ENCODE measurements at places on chromosomes 2 and 18. TPM values are rescaled to one million over a fixed set of nuclear protein-coding genes. Genes with fewer than 3 reads are reported as not detected.
A peak's percentile ranks its signal among the peaks of the same experiment; 100 is the strongest.

CNRIP1 gene
- total RNA-seq: 46.3 TPM

KCNG2 gene
- not detected for total RNA-seq

NGEF gene
- total RNA-seq: 4.7 TPM

RASGRP3 gene
- total RNA-seq: 0.72 TPM

ZBTB7C gene
- total RNA-seq: 0.36 TPM

DNA sequence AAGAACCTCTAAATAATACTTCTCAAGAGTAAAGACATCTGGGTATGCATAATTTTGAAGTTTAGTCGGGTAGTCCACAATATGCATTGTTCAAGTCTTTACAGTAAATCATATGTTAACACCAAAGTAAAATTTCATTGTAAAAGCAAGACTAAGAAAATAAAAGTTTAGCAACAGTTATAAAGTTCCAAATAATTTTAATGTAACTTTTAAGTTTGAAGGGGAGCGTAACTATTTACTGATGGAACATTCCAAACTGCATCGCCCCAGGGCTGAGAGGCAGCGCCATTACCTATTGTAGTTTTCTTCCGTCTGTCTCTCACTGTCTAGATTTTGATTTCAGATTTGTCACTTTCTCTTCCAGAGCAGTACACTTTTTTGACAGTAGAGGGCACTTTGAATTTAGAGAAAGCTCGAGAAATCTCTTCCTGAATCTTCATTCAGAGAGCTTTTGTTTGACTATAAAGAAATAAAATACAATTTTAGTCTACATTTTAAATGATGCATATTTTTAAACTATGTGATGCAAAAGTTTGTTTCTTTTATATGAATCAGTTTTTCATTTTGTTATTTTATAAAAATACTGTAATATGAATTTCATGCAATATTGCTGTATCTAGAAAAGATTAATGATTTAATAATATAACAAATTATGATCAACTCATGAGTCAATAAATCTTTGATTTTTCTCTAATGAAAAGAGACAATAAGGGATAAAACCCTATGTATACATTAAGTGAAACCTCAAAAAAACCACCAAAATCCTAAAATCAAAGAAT, 389.8 kb downstream of the FIGN start:
- DNase-seq: peak; percentile 68

DNA sequence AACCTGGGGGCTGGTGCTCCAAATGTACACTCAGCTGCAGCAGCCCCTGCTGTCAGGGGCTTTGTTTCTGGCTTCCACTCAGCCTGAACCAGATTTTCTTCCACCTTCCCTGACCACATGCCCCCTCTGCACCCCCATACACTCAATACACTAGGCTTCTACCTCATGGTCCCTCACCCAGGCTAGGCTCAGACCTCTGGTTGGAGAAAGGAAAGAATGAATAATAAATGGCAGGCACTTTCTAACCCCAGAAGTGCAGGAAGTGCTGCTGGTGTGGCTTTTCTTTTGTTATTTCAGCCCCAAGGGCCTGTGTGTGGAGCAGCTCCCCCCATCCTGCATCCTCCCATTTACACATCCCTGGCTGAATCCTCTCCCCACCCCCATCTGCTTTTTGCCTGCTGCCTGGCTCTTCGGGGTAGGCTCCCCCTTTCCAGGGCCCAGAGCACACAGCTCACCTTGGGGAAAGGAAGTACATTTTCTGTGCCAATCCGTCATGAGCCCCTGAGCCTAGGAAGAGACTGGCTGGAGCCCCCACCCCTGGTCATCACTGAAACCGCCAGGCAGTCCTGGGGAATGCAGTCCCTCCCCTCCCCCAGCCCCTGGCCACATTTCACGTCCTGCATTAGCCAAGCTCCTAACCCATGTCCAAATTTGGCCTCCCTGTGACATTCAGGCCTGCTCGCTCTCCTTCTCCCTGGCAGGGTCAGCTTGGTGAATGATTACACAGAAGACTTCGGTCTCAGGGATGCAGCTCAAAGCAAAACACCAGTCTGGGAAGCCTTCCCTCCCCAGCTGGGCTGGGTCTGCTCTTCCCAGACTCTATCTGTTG, 2.6 kb downstream of the DYSF start:
- no peak for DNase-seq

GRCh38 chr2:240021488-240022104, 3.5 kb downstream of the NDUFA10 start:
- peak; percentile 91 for DNase-seq

DNA sequence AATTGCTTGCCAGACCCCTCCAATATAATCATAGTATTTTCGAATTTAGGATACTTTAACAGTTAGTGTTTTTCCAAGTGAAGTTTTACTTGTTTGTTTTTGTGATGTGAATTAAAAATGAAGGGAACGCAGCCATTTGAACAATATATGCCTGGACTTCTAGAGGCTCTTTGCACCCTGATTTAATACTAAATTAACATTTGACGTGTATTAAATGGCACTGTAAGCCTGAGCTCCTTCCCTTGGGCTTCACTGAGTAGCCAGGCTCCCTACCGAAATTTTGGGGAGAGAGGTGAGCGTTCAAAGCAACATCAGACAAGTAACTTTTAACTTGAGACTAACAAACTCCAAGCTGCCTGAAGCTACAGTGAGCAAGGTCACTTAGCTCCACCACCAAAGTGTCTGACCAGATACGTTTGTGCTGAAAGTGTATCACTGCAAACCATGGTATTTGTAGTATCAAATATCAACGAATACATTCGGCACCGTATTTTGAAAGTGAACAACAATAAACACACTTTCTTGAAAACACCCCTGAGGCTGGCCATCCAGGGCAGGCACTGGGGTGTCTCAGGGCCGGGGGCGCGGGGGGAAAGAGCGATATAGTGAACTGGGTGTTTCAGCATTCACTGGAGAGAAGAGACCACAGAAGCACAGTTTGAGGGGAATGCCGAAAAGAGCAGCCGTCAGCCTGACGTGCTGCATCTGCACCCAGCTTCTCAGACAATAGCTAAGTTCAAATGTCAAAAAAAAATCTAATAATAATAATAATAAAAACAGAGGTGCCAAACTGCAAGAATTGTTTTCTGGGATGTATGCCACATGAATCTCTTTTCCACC, 7.7 kb upstream of the POU3F3 start:
- DNase-seq: peak; percentile 62

DNA sequence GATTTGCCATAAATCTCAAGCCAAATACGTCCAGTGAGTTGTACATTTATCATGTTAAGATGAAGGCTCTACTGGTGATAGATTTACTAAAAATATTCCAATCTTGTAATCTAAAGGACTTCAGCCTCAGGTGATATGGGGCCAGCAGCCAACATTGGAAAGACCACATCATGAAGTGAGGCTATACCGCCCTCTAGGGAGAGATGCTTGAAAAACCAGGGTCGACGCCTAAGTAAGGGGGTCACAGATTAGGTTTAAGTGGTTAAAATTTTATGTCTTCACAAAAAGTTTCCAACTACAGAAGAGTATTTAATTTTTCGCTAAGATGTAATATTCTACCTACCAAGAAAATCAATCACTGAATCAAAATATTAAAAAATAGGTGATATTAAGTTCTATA, 33.3 kb downstream of the DOCK10 start:
- DNase-seq: no peak

GRCh38 chr2:146950911-146951310, 893.9 kb upstream of the ACVR2A start:
- DNase-seq: no peak

- no peak for DNase-seq
Measured at GRCh38 chr2:143875295-143876233, 644.4 kb downstream of the ZEB2 start.

- peak; percentile 27 for DNase-seq
Measured at GRCh38 chr2:209933499-209934483, 68.6 kb upstream of the RPE start.

- DNase-seq: no peak
Measured at GRCh38 chr2:188570370-188570769, 278.7 kb downstream of the GULP1 start.

- peak; percentile 94 for DNase-seq
Measured at GRCh38 chr2:40450796-40451430, 977 bp downstream of the SLC8A1 start.
